Heart left ventricle (tissue), 16 donors: ENCODE measurements at places on chromosomes 11 and 22.

DNA sequence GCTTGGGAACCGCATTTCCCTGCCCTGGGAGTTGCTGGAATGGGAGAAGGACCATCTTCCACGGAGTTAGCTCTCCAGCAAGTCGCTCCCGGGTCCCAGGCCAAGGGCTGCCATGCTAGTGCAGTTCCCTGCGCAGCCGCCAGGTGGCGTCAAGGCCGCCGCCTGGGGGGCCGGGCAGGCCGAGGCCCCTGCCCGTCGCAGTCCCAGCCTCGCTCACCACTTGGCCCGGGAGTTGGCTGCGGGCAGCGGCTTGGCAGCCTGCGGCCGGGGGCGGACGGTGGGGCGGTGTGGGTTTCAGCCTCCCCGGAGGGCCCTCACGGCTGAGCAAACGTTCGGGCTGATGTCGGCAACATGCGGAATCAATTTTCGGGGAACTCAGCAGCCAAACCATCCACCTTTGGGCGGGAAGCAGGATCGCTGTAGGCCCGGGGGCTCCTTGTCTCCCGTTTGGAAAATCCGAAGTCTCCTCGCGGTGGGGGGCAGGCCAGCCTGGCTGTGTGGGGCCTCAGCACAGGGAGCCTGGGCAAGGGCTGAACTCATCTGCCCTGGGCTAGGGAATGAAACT is 415.1 kb downstream of the SOX6 start:
- no peak for DNase-seq

GRCh38 chr22:36985211-36985889 is 33.9 kb downstream of the TST start:
- DNase-seq = no peak

GRCh38 chr11:114762408-114762807 is 84.1 kb downstream of the NXPE2 start:
- peak; percentile 74 for DNase-seq

GRCh38 chr11:133819114-133819513 is 26.2 kb downstream of the SPATA19 start:
- no peak for DNase-seq

DNA sequence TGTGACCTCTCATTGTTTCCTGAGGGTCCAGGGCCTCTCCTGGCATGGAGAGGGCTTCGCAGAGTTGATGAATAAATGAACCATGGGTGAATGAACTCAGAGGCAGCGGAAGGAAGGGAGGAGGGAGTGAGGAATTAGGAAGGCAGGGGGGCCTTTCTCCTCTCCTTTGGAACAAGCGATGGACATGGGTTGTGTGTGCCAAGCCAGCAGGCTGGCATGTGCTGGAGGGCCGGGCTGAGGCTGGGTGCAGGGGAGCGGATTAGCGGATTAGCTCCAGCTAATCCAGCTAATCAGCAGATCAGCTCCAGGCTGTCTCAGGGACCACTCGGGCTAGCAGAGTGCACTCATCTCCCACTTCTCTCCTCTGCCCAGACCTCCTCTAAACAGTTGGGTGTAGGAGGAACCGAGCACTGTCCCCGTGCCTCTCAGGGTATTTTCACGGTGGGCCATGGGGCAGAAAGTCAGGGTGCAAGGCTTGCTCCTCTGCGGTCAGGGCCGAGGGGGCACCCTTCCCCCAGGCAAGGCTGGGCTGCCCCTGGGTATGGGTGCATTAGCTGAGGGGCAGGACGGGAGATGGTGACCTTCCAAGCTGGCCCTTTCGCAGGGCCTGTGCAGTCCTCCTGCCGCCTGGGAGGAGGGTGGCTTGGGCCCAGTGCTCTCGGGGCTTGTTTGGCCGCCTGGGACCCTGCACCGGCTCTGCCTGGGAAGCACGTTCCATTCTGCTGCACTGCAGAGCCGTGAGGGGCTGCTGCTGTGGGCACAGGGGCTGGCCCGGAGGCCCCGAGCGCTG is 120.3 kb upstream of the B3GAT1 start:
- DNase-seq = no peak

GRCh38 chr11:8720352-8720751 is 37.8 kb downstream of the RPL27A start:
- no peak for DNase-seq
